GM12891 (cell line): ENCODE measurements at places on chromosomes 1 and 21.

DNA sequence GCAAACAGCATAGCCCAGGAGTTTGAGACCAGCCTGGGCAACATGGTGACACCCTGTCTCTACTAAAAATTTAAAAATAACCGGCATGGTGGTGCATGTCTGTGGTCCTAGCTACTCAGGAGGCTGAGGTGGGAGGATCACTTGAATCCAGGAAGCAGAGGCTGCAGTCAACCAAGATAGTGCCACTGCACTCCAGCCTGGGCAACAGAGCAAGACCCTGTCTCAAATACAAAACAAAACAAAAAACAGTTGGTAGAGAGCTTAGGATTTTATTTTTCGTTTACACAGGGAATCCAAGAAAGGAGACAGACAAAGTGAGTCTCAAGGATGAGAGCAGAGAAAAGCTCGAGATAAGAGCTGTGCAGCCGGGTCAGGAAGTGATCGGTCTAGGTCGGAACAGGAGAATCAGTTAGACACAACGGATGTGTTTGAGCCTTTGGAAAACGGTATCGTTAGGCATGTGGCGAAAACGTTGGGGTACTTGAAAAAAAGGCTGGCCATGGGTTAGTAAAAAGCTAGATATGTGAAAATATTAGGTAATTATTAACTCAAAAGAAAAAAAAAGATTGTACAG, 1.7 kb upstream of the MIB2 start:
- DNase-seq: no peak

DNA sequence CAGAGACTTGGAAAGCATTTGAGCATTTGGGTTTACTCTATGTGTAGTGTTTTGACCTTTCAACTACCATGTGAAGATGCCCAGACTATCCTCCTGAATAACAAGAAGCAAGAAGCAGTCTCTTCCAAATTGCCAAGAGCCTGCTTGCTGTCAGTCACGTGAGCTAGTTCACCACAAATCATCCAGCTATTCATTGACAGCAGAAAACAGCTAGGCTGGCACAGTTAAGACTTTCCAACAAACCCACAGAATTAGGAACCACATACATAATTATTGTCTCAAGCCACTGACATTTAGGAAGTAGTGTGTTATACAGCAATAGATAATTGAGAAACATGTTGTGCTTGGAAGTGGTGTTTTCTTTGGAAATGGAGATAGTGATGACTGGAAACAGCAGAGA, 1652.0 kb downstream of the NCAM2 start:
- no peak for DNase-seq

DNA sequence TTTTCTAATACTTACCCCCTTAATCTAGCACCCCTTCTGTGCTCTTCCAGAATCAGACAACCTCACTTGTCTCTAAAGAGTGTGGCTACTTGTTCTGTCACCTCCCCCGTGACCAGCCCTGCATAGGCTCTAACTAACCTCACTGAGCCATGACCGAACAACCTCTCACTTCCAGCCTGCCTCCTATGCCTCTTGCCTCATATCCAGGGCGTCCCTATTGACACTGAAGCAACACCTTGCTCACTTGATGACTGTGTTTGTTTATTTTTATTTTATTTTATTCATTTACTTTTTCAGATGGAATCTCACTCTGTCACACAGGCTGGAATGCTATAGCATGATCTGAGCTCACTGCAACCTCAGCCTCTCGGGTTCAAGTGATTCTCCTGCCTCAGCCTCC, 235.1 kb upstream of the B3GALT2 start:
- no peak for DNase-seq

DNA sequence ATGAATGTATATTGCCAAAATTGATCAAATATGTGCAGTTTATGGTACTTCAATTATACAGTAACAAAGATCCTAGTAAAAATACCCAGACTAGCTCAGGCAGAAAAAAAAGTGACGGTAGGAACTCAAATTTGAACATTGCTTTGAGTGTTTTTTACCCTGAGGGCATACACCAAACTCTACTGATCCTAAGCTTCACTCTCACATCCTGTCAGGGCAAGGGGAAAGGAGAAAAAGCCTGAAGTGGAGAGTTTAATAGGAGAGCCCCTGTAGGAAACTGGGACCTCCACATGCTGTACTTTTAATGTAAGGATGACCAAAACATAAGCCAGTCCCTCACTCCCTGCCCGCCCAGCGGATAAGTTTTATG, 59.8 kb upstream of the GNG12 start:
- DNase-seq: no peak

DNA sequence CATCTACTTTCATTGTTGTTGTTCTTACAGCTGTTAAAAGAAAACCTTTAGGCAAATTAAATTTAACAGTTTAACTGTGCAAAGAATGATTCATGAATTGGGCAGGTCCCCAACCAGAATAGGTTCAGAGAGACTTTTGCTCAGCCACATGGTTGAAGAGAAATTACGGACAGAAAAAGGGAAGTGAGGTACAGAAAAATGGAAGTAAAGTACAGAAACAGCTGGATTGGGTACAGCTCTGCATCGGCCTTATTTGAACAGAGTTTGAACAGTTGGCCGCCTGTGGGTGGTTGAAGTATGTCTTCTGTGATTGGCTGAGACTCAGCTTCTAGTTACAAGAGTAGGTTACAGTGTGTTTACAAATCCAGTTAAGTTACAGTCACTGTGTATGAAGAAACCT, 210.1 kb downstream of the FGGY start:
- peak; percentile 11 for DNase-seq

GRCh38 chr1:183090391-183091006, 67.3 kb downstream of the LAMC1 start:
- DNase-seq: no peak

- DNase-seq: no peak
These were observed 650.0 kb downstream of the SMYD3 start for GRCh38 chr1:245856944-245857531.

GRCh38 chr21:45378258-45378966, 26.6 kb upstream of the COL18A1 start:
- DNase-seq: no peak

GRCh38 chr1:1858382-1859086, 32.4 kb downstream of the GNB1 start:
- DNase-seq: no peak

DNA sequence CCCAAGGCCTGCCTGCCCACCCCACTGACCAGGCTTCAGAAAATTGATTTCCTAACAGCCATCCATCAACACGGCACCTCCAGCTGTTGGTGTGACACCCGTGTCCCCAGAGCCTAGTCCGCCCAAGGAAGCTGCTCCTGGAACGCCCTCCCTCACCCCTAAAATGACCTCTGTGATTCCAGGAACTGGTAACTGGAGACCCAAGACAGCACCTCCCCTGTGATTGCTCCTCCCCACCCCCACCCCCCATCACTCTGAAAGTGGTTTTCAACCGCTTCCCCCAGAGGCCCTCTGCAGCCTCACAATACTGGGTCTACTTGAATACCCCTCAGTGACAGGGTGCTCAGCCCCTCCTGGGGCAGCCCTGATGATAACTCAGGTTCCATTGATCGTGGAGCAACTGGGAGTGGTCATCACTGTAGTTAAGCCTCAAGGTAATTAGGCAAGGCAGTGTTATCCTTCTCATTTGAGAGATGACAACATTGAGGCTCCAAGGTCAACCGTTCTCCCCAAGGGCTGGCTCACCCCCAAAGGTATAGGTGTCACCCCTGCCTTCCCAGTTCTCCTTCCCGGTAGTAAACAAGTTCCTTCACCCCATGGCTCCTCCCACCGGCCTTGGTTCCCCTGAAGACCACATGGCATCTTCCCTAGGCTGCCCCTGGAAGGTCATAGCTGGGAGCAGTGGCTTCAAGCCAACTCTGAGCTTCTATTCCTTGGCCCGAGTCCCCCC, 52.0 kb downstream of the TAS1R2 start:
- no peak for DNase-seq
